K562 (cell line): ENCODE measurements at places on chromosomes 12 and 14. TPM values are rescaled to one million over a fixed set of nuclear protein-coding genes. Genes with fewer than 3 reads are reported as not detected.

Gene MARK3
- polyA plus RNA-seq: 53.2 and 55.1 TPM in 2 replicates

Gene CMA1
- polyA plus RNA-seq: not detected in 2 replicates

Gene FRS2
- 3.4 and 3.7 TPM in 2 replicates for polyA plus RNA-seq

Gene CAPZA3
- not detected in 2 replicates for polyA plus RNA-seq

Gene SLC24A4
- not detected in 2 replicates for polyA plus RNA-seq

Gene LBHD2
- not detected in 2 replicates for polyA plus RNA-seq

Gene CCDC196
- not detected in 2 replicates for polyA plus RNA-seq
